NCI-H526 treated with DMSO at 0.1 percent for 48 hours (cell line): ENCODE measurements at places on chromosomes 5 and 9.

DNA sequence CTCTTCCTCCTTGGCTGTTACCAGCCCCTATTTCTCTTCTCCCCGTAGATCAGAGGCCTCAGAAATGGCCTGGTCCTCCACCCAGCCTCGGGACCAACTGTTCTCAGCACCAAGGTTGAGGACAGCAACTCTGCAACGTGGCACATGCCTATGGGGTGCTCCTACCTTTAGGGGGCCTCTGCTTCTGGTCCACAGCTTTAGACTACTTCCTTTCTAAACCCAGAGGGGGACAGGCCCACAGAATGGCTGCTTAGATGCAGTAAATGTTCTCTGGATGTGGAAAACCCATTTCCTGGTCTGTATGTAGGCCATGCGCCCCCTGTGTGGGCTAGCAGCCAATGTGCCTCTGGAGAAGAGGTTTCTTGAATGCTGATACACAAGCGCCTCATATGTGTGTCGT is 68.4 kb downstream of the NRG2 start:
- no peak for DNase-seq

- DNase-seq: no peak
Measured at GRCh38 chr5:541539-542318, 17.5 kb upstream of the SLC9A3 start.

GRCh38 chr5:26649000-26649399 is 389.4 kb downstream of the CDH9 start:
- no peak for DNase-seq

GRCh38 chr9:95864852-95865580 is 10.5 kb upstream of the ERCC6L2 start:
- no peak for DNase-seq

- DNase-seq: no peak
Measured at GRCh38 chr9:83479765-83480164, 58.4 kb downstream of the FRMD3 start.

DNA sequence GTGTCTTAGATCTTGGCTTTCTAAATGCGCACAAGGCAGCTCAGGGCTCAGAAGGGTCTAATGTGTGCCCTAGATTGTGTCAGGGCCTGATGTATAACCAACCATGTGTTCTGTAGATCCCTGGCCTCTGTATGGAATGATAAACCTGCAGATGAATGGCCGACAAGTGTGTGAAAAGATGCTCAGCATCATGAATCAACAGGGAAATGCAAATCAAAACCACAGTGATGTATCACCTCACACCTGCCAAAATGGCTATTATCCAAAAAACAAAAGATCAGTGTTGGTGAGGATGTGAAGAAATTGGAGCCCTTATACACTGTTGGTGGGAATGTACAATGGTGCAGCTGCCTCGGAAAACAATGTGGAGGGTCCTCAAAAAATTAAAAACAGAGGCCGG is 489.8 kb downstream of the SEMA5A start:
- peak; percentile 64 for DNase-seq

DNA sequence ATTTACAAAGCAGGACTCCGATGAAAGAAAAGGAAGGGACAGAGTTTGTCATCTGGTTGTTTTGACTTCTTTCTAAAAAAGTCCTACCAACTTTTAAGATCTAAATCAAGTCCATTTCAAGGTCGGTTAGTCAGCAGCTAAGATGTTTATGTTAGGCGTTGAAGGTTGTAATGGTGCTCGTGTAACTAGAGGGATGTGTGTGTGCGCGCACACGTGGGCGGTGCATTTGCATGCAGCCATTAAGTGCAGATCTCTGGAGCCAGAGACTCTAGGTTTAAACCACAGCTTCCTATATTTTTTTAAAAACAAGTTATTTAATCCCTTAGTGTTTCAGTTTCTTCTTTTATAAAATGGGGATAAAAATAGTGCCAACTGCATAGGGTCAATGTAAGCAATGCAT is 77.0 kb upstream of the SMIM32 start:
- no peak for DNase-seq

- no peak for DNase-seq
Measured at GRCh38 chr5:15959370-15960164, 220.0 kb downstream of the MARCHF11 start.

- DNase-seq: no peak
Measured at GRCh38 chr5:112548246-112548881, 129.3 kb upstream of the EPB41L4A start.

DNA sequence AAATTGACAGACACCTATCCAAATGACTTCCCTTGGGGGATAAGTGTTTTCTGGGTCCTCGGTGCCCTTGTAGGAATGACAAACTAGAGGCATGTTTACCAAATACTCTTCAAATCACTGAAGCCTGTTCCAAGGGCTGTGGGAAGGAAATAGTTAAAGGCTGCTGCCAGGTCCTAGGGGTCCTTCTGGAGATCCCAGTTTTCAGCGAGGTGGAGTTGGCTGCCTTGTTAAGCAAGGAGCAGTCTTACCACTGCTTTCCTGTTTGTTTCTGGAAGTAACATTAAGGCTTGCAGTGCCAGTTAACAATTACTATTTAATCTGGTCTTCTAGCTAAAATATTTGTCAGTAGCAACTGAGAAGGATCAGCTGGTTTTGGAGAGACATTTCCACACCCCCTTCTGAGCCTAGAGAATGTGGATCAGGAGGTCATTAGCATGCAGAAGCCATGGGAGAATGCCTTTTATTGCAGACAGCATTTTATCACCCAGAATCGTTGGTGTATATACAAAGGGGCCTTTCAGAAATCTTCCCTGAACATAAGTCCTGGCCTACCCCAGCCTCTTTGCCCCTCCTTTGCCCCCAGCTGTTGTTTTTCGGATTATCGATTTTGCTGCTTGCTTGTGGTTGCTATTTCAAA is 238.8 kb downstream of the DMAC1 start:
- peak; percentile 89 for DNase-seq

- no peak for DNase-seq
Measured at GRCh38 chr5:72288924-72289323, 31.1 kb downstream of the MRPS27 start.

DNA sequence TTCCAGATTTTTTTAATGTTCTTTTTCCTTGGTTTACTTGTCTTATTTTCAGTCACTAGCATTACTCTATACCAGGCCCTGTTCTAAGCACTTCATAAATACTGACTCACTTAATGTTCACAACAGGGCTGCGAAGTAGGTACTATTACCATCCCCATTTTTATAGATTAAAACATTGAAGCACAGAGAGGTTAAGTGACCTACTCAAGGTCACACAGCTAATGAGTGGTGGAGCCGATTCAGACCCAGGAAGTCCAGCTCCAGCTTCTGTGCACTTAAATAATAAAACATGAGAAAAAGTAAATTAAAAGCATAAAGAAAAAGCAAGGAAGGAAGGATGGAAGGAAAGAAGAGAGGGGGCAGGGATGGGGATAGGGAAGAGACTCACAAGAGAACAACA is 45.3 kb upstream of the DNAH5 start:
- no peak for DNase-seq

- no peak for DNase-seq
Measured at GRCh38 chr9:1882711-1883403, 132.3 kb upstream of the SMARCA2 start.

GRCh38 chr9:83355729-83356151 is 182.5 kb downstream of the FRMD3 start:
- no peak for DNase-seq

DNA sequence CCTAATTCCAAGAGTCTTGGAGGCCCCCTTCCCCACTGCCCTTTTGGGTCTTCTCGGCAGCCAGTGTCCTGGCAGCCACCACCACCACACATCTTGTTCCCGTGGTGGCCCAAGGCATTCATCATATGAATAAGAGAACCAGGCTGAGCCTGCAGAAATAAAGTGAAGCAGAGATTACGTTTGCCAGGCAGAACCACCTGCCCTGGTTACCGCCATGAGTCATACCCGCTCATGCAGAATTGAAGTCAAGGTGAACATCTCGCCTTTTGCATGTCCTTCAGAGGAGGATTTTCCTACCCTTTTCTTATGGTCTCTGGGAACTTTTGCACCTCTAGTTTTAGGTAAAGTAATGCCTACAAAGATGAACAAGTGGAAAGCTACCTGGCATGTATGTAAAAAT is 119.5 kb upstream of the LMX1B start:
- no peak for DNase-seq

GRCh38 chr9:83583151-83584014 is 39.6 kb upstream of the IDNK start:
- DNase-seq: peak; percentile 0

GRCh38 chr5:144209361-144209760 is 38.7 kb downstream of the KCTD16 start:
- DNase-seq: no peak

GRCh38 chr5:68274847-68275651 is 59.5 kb downstream of the PIK3R1 start:
- no peak for DNase-seq

DNA sequence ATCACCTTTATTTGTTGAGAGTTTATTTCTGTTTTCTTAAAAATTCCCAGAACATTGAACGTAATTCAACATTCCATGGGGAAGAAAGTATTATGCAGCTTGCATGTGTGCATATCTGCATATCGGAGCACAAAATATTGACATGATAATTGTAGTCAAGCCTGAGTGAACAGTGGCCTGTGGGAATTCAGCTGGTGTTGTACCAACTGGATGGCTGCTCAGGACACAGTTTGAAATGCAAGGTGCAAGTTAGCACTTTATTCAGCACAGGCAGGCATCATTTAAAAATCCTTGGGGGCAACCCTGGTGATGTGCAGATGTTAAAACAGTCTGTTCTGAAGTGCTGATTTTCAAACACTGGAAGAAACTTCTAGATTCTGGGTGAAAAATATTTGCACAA is 82.4 kb downstream of the CNTLN start:
- DNase-seq: peak; percentile 62

DNA sequence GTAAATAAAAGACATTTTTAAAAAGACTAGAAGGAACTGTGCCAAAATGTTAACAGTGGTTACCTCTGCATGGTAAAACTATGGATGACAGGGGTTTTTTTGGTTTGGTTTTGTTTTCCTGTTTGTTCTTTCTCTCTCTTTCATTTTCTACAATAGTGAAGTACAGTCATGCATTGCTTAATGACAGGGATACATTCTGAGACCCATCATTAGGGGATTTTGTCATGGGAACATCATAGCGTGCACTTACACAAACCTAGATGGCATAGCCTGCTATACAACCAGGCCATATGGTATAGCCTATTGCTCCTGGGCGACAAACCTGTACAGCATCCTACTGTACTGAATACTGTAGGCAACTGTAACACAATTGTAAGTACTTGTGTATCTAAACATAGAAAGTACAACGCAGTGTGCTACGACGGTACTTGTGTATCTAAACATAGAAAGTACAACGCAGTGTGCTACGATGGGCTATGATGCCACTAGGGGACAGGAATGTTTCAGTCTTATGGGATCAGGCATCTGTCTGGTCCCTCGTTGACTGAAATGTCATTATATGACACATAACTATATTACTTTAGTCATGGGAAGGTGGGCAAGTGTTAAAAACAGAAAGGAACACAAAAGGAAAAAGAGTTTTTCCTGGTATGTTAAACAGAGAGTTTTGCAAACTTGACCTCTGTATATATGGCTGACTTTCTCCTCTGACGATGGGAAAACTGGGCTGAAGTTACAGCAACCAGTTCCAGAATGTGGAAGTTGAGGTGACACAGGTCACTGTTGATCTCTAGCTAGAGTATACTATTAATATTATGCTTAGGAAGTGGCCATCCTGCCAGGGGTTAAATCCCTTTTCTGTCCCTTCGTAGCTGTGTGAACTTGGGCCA is 7.4 kb upstream of the ADAM19 start:
- DNase-seq: no peak

GRCh38 chr9:137305060-137305797 is 3.2 kb upstream of the NRARP start:
- no peak for DNase-seq

DNA sequence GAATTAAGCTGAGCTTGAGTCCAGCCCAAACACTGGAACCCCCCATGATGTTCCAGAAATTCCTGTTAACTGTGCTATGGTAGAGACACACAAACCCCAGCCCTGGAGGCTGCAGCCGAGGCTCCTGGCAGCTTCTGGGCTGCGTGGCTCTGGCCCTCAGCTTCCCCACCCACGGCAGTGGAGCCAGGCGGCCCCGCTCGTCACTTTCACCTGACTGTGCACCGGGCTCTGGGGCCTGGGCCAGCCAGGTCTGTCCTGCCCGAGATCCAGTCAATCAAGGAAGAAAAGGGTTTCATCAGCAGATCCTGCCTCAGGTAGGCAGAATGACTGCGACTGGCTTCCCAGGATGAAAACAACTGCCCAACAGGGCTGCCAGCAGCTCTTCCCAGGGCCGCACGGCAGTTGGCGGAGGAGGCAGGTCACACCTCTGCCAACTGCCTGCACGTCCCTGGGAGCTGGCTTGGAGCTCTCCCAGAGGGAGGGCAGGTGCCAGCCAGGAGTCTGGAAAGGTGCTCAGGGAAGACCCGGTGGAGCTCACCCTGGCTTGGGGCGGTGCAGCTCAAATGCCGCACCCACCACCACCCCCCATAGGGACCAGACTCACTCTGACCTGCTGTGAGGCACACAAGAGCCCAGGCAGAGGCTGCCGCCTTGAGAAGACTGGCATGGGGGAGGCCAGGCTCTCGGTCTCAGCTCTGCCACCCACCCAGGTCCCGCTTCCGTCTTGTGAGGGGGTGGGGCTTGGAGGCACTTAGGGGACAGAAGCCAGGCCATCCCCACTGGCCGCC is 20.7 kb downstream of the BRD3 start:
- DNase-seq: no peak

DNA sequence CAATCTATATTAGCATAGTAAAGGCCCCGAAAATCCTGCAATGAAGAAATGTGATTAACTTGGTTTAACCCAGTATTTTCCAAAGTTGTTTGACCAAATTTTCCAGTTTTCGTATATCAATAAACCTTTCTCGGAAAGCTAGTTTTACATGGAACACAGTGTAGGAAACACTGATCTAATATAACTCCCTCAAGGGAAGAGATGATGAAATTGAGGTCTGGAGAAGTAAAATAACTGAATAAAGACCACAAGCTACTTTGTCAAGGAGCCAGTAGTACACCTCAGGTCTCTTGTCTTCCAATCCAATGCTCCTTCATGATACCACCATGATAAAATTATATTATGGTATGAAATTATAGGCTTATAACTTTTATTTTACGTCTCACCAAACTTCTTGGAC is 118.1 kb upstream of the TARS1 start:
- no peak for DNase-seq

GRCh38 chr5:51201024-51201423 is 182.2 kb upstream of the ISL1 start:
- no peak for DNase-seq

GRCh38 chr5:52449516-52449915 is 338.2 kb upstream of the ITGA1 start:
- no peak for DNase-seq

- DNase-seq: no peak
Measured at GRCh38 chr9:72937545-72937944, 15.3 kb downstream of the ALDH1A1 start.

- no peak for DNase-seq
Measured at GRCh38 chr9:95057101-95057500, 260.4 kb downstream of the FANCC start.

- DNase-seq: no peak
Measured at GRCh38 chr5:132260714-132261551, 3.4 kb downstream of the PDLIM4 start.
